ENCODE measurements at places on chromosomes 6 and 20.
A peak's percentile ranks its signal among the peaks of the same experiment; 100 is the strongest.

DNA sequence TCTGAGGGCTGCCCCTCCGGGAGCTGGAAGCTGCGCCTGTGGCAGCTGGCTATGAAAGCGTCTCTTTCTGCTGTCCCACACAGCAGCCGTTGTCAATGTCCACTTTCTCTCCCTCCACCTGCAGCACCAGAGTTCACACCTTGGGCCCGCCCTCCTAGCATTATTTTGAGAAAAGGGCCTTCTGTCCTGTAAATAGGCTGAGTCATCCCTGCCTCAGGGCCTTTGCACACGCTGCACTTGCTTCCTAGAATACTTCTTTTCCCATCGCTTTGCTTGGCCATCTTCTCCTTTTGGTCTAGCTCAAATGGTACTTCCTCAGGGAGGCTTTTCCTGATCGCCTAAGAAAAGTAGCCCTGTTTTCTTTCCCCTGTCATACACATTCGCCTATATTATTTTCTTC, 69.3 kb upstream of the ZNFX1 start:
- DNase-seq: no peak

GRCh38 chr6:119575721-119576120, 226.2 kb upstream of the MAN1A1 start:
- no peak for DNase-seq

GRCh38 chr6:125066964-125067363, 86.6 kb upstream of the TPD52L1 start:
- peak; percentile 56 for DNase-seq

DNA sequence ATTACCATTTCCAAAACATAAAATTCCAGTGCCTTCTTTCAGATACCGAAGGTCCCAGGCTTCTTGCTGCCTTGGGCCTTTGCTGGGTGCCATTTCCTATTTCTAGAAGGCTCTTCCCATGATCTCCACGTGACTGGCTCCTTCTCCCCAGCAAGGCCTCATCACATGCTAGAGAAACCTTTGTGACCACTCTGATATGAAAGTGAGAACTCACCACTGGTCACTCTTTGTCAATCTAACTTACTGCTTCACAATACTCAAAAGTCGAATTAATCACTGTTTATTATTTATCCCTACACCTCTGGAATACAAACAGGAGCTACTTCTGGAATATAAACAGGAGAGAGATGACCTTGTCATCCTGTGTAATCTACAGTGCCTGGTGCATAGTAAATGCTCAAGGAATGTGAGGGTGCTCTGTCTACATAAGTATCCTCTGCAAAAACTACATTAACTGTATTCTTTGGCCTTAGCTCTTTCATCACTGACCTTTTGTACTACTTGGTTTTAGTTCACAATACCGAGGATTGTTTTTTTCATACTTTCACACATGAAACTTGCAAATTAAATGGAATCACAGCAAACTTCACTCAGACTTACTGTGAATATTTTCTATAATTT, 1.6 kb downstream of the STX7 start:
- no peak for DNase-seq

DNA sequence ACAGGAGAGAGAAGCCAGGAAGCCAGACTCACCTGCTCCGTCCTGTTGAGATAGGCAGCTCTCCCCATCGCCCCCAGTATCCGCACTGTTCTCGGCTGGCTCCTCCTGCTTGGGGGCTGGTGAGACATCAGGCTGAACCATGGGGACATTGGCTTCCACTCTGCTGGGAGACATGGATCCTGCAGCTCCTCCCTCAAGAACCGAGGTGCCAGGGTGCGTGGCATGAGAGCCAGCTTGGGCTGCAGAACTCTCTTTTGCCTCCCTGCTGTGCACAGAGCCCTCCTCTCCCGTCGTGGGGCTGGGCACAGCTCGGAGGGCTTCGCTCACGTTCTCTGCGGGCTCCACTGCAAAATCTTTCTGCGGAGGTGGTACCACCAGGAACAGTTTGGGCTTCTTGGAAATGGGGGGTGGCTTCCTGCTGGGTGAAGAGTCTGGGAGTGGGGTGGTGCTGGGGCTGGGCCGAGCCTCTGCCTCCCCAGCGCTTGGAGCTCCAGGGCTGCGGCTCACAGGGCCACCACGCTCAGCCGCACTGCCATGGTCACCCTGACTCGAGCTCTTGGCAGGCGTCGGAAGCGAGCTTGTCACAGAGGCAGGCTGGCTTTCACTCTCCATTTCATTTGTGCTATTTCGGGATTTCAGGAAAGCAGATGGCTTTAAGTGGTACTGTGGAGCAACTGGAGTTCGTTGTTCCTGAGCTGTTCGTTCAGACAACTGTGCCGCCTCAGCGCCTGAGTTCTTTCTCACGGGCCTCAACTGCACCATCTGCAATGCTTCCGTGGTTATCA, 26.5 kb downstream of the HEBP2 start:
- DNase-seq: no peak

DNA sequence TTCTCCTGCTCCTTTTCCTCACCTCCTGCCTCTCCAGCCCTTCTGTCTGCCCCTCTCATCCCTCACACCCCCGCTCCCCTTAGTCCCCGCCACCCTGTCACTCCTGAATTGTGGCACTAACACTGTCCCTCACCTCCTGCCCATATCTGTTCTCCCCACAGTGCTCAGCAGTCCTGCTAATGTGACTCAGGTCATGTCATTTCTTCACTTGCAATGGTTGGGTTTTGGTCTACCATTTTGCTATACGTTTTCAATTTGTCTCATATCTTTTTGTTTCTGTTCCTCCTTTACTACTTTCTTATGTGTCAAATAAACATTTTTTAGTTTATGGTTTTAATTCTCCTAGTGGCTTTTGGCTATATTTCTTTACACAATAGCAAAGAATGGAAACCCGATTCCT, 1.3 kb upstream of the HLA-B start:
- DNase-seq: no peak

- no peak for DNase-seq
Measured at GRCh38 chr6:34813028-34813713, 21.3 kb downstream of the BLTP3A start.

GRCh38 chr6:54188846-54189245, 77.6 kb downstream of the MLIP start:
- no peak for DNase-seq

DNA sequence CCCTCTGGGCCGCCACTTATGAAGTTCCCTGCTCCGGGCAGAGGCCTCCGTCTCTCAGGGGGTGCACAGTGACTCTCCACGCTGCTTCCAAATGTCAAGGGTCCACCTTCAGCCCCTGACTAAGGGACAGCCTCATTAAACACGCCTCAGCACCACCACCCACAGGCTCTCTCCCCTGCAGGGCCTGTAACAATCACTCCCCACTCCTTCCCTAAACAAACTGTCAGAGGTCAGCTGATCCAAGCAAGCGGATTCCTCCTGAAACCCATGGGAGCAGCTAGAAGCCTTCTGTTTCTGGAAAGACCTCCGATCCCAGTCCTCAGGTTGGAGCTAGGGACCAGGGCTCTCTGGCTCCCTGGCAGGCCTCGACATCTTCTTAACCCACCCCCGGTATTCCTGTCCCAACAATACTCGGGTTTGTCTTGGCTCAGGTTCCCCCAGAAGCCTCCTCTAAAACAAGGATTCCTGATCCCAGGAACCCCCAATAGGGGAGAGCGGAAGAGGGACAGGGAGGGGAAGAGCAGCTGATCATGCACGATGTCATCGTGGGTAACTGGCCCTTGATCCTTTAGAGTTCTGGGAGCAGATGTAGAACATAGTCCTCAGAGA, 181.0 kb downstream of the ZNF217 start:
- no peak for DNase-seq

GRCh38 chr6:45806172-45806571, 209.5 kb downstream of the CLIC5 start:
- no peak for DNase-seq

- no peak for DNase-seq
Measured at GRCh38 chr6:89356642-89357170, 4.2 kb upstream of the UBE2J1 start.

DNA sequence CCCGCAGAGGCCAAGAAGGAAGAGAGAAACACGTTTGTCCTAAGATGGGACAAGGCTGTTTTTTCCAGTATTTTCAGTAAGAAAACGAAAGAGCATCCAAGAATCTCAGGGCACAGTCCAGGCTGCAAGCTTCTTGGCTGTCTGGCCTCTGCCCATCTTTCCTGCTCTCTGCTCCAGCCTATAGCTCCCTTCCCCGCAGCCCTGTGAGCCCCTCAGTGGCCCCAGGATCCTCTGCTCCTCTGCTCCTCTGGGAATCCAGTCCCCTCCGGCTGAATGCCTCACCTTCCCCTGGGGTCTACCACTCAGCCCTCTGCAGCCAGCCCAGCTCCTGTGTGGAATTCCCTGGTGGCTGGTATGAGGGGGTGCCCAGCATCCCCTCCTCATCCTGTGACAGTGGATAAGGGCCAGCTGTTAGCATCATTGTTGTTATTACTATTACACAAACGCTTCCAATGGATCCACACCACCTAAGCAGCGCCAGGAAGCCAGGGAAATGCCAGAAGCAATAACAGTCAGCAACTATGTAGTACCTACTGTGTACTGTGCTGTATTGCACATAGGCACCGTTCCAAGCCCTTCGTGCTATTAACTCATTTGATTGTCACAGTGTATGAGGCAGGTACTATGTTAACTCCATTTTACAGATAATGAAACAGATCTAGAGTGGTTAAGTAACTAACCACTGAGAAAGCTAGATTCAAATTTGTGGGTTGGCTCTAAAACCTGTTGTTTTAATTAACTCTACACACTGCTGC, 60.3 kb upstream of the PTPN1 start:
- no peak for DNase-seq

DNA sequence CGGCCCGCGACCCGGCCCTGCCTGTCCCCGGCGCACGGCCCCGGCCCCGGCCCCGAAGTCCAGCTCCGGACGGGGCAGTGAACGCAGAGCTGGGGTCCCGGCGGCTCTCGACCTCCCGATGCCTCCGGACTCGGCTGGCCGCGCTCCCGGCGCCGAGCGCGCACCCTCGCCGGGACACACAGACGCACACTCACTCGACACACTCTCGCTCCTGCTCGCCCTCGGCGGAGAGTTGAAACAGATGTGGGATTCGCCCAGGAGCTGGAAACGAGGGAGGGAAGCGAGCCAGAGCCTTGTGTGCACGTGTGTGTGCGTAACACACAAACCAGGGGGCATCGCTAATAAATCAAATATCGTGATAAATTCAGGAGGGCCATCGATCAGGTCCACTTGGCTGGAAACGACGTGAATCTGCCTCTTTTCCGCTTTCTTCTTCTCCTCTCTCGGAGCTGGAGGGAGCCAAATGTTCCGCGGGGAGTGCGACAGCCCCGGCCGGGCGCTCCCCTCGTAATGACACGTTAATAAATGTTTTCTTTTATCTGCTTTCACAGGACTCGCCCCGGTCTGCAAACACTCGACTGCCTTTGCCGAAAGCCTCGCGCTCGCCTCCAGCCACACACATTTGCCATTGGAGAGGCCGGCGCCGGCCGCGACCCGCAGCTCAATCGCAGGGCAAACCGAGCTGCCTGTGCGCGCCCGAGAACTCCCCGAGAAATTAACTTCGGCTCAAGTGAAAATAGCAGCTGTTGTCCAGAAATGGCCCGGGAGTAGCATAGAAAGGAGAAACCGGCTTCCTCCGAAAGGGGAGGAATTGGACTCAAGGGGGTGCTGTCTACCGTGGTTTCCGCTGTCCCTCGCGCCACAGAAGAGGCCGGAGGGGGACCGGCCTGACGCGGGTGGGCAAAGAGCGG, 828 bp upstream of the SULF2 start:
- DNase-seq: peak; percentile 66

GRCh38 chr6:136127873-136128272, 122.2 kb downstream of the MTFR2 start:
- no peak for DNase-seq

- DNase-seq: no peak
Measured at GRCh38 chr20:18837718-18838117, 24.1 kb downstream of the SCP2D1 start.

- no peak for DNase-seq
Measured at GRCh38 chr6:37279366-37280134, 21.6 kb upstream of the TMEM217 start.

DNA sequence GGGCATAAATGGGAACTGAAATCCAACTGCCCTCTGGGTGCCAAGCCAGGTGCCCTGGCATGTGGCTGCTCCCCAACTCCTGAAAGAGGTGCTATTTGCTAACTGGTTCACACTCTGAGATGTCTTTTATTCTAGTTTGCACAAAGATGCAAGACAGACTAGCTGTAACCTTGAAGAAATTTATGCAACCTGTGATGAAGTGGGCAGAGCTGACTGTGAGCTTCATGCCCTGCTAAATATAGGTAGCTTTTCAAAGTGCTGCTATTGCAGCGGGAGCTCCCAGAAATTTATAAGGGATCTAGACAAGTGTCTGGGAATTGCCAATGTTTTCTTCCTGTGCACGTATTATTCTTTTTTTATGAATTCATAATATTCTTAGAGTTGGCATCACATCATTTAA, 517.5 kb downstream of the RNF144B start:
- no peak for DNase-seq

- no peak for DNase-seq
Measured at GRCh38 chr20:699811-700338, 24.3 kb upstream of the SCRT2 start.

GRCh38 chr6:25473447-25473846, 178.6 kb upstream of the SCGN start:
- no peak for DNase-seq

GRCh38 chr20:16607364-16608276, 34.4 kb upstream of the KIF16B start:
- DNase-seq: no peak

- no peak for DNase-seq
Measured at GRCh38 chr6:33730611-33731010, 16.1 kb downstream of the IP6K3 start.

DNA sequence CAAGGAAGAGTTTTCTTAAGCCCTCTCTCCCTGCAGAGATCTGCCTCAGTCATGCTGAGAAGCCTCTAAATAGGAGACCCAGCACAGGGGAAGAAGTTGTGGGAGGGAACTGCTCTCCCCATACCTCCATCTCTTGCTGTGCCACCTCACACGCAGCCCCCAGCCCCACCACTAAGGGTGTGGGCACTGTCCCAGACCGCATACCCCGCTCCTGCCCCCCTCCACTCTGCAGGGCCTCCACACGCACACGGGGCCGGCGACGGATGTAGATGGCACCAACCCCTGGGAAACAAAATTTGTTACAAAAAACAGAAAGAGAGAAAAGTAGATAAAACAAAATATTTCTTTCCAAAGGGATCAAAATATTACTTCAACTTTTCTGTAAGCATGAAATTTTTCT, 10.2 kb upstream of the CPNE1 start:
- DNase-seq: no peak

GRCh38 chr6:33815854-33816253, 12.1 kb upstream of the MLN start:
- DNase-seq: peak; percentile 47

DNA sequence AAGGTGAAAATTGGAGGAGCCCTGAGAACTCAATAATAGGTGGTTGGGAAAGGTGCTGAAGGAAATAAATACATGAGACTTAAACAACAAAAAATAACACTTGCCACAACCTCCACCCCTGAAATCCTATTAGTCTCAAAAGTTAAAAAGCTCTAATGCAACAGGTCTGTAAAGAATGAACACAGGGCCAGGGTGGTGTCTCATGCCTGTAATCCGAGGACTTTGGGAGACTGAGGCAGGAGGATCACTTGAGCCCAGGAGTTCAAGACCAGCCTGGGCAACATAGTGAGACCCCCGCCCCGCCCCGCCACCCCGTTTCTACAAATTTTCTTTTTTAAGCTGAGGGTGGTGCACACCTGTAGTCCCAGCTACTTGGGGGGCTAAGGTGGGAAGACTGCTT, 1.1 kb upstream of the ZKSCAN8 start:
- DNase-seq: no peak

Measured in NCI-H1417 (cell line).